ENCODE measurements at places on chromosomes 6 and 20. TPM values are rescaled to one million over a fixed set of nuclear protein-coding genes. Genes with fewer than 3 reads are reported as not detected.

Gene SPATS1
- total RNA-seq = not detected

Gene C6orf132
- total RNA-seq = not detected

Gene TUBB1
- 0.11 TPM for total RNA-seq

Gene DACT2
- not detected for total RNA-seq

Gene FUCA2
- not detected for total RNA-seq

Gene ASIP
- total RNA-seq = 0.82 TPM

Gene ZNF334
- total RNA-seq = not detected

Gene BMP7
- 3.7 TPM for total RNA-seq

Gene ZBP1
- total RNA-seq = 1.5 TPM

Gene CRISP3
- not detected for total RNA-seq

Gene BPIFB4
- total RNA-seq = not detected

Gene MAFB
- total RNA-seq = not detected

Gene EDN1
- not detected for total RNA-seq

Gene CNBD2
- total RNA-seq = 10.2 TPM

Gene STK38
- 46.5 TPM for total RNA-seq

Gene UST
- 4.1 TPM for total RNA-seq

Gene LINC00237
- not detected for total RNA-seq

Gene ZNF165
- 3.2 TPM for total RNA-seq

Gene GABRR1
- not detected for total RNA-seq

Gene HLA-G
- total RNA-seq = 0.70 TPM

Gene IP6K3
- total RNA-seq = not detected

Gene SLC35D3
- not detected for total RNA-seq

Gene POLR3F
- total RNA-seq = 10.9 TPM

Gene PTGIS
- not detected for total RNA-seq

Gene COL12A1
- not detected for total RNA-seq

Gene RRBP1
- total RNA-seq = 41.2 TPM

Data from OCI-LY7 (cell line).